Left ventricle myocardium inferior (tissue), 1 donor: ENCODE measurements at places on chromosomes 13 and 19.

GRCh38 chr13:66087269-66087710 lies 1142.8 kb downstream of the PCDH9 start:
- no peak for DNase-seq

DNA sequence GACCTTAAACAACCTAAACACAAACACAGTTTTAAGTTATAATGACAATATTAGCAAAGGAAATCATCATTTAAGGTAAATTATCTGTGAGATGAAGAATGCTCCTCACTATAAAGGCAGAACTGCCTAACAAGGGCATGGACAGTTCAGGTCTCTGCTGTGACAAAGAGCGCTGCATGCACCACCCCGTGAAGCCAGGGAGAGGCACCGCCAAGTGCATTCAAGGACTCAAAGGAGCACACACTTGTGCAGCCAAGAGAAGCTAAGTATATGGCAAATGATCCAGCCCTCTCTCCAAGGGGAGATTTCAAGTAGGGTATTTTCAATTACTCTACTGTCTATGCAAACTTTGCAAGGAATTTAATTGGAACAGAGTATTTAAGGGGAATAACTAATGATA lies 126.0 kb downstream of the RAP2A start:
- DNase-seq = no peak

- DNase-seq = no peak
Measured at GRCh38 chr13:107079423-107080049, 511.6 kb upstream of the ARGLU1 start.

DNA sequence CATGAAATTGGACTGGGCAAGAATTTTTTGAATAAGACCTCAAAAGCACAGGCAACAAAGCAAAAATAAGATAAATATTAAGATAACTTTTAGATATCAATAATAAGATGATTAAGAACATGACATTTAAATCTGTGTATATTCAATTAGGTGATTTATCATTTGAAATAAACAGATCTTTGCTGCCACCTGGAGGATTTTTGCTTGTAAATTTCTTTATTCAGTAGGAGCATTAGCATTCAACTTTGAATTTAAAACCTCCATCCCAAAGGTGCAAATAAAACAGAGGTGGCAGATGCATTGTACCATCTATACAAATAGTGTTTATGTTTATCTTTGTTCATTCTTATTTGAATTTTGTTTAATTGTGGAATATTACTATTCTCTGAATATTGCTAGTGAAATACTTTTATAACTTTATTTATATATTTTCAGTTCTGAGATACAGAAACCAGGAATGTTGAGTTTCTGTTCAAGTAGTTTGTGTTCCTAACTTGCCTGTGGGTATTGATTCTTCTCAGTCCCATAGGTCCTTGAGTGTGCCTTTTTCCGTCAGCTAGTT lies 20.9 kb downstream of the COG6 start:
- no peak for DNase-seq

GRCh38 chr19:5587071-5587455 lies 19.3 kb upstream of the TINCR start:
- no peak for DNase-seq

GRCh38 chr13:30338331-30338851 lies 31.0 kb upstream of the KATNAL1 start:
- DNase-seq = no peak

GRCh38 chr13:94483970-94484369 lies 4.5 kb upstream of the DCT start:
- no peak for DNase-seq

DNA sequence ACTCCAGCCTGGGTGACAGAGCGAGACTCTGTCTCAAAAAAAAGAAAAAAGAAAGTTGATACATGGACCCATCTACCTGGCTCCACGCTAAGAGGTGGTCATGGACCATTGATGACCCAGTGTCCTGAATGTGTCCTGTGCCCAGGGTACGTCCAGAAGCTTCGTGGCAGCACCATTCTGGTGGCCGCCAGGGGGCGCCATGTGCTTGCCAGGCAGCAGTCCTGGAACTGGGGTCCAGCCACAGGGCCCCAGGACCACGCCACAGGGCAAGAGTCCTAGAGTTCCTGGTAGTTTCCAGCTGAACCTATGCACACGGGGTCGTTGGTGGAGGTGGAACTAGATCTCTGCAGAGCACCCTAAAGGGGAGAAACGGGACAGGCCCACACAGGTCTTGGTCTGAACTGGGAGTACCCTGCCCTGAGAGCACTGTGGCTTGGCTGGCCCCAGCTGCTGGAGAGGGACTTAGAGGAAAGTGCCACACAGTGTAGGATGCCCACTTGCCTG lies 19.9 kb upstream of the FBXO27 start:
- DNase-seq = peak; percentile 30

DNA sequence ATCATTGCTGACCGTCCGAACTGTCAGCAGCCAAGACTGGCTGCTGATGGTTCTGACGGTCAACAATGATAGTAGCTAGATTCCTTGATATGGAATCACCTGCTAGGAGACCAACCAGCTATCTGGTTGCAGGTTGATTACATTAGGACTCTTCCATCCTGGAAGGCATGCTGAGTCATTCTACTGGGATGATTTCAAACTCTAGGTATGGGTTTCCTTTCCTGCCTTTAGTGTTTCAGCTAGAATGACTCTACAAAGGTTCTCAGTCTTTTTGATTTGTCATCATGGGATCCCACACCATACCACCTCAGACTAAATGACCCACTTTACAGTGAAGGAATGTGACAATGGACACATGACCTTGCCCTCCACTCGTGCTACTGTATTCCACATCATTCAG lies 138.1 kb upstream of the KL start:
- DNase-seq = no peak

GRCh38 chr13:113187263-113187669 lies 21.2 kb downstream of the PCID2 start:
- DNase-seq = peak; percentile 87

DNA sequence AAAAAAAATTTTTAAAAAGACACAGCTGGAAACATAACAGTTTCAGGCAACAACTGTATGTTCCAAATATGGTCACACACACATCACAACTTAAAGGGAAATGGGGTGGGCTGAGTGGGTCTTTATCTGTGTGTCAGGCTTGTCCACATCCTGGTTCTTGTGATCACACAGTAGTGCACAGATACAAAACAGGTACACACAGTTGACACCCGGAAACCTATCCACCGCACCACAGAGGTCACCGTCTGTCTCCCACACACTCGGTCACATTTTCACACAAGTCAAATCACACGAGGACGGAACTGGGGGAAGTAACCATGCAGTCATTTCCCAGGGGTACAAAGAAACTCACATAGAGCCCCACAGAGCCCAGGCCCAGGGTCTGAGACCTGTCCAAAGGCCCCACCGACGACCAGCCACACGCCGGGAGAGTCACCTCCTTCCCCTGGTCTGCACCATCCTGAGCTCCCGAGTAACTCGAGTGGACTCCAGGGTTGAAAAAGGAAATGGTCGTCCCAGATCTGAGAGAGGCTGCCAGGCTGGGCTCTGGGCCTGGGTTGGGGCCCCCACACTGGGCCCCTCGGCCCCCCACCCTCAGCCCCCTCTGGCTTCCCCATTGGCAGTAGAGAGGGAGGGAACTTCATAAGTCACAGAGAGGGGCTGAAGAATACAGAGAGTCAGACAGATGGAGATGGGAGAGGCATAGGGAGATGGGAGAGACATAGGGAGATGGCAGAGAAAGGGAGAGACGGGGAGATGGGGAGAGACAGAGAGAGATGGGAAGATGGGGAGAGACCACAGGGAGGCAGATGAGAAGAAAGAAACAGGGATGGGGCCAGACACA lies 1.3 kb upstream of the PPAN start:
- DNase-seq = no peak

DNA sequence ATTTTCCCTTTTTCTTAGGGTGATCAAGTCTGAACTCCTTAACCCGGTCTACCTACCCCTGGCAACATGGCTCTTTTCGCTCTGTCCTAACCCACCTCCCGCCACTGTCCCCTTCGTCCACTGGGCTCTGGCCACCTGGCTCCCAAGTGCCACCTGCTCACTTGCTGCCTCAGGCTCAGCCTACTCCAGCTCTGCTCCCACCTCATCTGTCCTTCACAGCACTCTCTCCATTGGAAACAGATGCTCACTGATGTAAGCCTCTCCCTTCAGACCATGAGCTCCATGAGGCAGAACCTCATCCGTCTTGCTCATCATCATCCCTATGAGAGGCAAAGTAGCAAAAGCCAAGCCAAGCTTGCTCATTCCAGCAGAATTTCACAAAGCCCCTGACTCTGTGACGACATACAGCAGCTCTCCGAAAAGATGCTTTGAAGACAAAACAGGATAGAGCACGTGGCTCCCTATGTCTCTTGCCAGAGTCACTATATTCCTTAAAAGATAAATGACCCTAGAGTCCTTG lies 35.3 kb upstream of the AMER2 start:
- DNase-seq = no peak

GRCh38 chr13:112133499-112134390 lies 66.8 kb downstream of the SOX1 start:
- DNase-seq = no peak

GRCh38 chr13:75359266-75359665 lies 122.7 kb downstream of the TBC1D4 start:
- no peak for DNase-seq

- no peak for DNase-seq
Measured at GRCh38 chr13:65217471-65217995, 2012.6 kb downstream of the PCDH9 start.

- no peak for DNase-seq
Measured at GRCh38 chr13:104810242-104810641, 1725.2 kb downstream of the EFNB2 start.

DNA sequence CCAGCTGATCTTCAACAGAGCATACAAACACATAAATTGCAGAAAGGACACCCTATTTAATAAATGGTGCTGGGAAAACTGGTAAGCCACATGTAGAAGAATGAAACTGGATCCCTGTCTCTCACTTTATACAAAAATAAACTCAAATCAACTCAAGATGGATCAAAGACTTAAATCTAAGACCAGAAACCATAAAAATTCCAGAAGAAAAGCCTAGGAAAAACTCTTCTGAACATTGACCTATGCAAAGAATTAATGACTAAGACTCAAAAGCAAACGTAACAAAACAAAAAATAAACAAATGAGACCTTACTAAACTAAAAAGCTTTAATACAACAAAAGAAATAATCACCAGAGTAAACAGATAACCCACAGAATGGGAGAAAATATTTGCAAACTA lies 74.5 kb upstream of the ABCC4 start:
- no peak for DNase-seq

GRCh38 chr19:35468637-35469036 lies 20.6 kb downstream of the FFAR2 start:
- DNase-seq = peak; percentile 39

DNA sequence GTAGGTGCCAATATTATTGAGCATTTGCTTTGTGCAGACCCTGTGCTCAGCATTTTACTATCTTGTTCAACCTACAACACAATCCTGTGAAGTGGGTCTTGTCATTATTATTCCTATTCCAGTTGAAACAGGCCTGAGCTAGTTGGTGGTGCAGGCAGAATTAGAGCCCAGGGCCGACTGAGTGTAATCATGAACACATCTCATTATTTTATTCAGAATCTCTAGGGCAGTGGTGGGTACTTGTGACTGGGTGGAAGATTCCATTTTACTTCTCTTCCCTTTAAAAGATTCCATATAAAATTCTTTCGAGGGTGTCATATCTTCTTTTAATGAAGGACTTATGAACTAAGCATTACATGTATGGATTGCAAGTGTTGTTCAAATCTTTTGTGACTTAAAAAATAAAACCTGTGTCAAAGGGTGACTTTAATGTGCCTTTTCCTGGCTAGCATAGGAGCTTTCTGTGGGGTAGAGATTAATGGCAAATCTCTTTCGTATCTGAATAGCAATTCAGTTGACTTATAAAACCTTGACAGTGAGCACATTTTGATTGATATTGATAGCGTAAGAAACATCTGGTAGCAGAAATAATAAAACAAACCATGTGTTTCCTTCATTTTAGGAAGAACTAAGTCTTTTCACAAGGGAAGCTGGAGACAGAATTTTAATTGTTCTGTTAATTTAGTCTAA lies 20.3 kb downstream of the B3GLCT start:
- no peak for DNase-seq

- no peak for DNase-seq
Measured at GRCh38 chr19:19426216-19426615, 20.7 kb downstream of the GATAD2A start.

DNA sequence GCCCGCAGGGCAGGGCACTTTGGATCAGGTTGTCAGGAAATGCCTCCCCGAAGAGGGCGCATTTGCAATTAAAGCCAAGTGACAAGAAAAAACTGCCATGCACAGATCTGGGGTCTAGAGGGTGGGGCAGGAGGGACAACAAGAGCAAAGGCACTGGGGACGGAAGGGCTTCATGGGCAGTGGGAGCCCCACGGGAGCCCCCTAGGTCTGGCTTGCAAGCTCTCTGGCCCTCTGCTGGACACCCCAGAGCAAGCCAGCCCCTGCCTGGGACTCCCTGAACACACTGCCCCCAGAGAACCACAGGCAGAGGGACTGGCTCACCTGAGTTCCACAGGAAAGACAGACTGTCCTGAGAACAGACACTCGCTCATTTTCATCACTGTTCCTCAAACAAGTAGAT lies 30.2 kb upstream of the C19orf12 start:
- no peak for DNase-seq

GRCh38 chr13:52869050-52869449 lies 20.6 kb upstream of the PCDH8 start:
- no peak for DNase-seq

DNA sequence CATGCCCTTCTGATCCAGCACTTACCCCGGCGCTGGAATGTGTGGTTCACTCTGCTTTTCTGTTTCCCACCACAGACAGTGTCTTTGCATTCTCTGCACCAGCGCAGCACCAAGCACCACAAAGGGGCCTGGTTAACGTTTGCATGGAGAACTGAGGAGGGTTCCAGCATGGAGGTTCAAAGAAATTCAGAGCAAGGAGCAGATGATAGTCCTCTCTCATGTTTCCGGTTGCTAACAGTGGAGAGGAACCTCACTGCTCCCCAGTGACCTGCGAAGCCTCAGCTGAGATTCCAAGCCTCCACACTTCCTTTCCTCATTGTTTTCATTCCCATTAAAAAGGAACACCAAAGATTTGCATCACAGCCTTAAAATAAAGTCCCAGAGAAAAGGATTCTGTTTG lies 99.7 kb downstream of the STARD13 start:
- DNase-seq = no peak

- DNase-seq = no peak
Measured at GRCh38 chr19:33767898-33768413, 28.7 kb upstream of the KCTD15 start.

DNA sequence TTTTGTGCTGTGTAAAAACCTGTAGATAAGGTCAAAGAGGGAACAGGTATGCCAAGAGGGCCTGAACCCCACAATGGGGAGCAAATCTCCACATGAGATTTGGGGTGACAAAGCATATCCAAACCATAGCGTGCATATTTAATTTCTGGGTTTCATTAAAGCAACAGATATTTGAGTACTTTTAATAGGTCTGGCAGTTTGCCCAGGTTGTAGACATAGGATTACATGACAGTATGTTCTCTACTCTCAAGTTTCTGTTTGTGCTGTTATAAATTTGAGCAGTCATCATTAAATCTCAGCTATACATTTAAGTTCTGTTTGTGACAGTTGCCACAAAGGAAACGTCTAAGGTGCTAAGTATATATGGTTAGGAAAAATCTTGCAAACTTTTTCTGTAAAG lies 236.4 kb downstream of the ATP8A2 start:
- no peak for DNase-seq
